ENCODE measurements at places on chromosomes 1 and 21. TPM values are rescaled to one million over a fixed set of nuclear protein-coding genes. Genes with fewer than 3 reads are reported as not detected.

The TUFT1 gene
- polyA plus RNA-seq = 14.1 TPM

DNA sequence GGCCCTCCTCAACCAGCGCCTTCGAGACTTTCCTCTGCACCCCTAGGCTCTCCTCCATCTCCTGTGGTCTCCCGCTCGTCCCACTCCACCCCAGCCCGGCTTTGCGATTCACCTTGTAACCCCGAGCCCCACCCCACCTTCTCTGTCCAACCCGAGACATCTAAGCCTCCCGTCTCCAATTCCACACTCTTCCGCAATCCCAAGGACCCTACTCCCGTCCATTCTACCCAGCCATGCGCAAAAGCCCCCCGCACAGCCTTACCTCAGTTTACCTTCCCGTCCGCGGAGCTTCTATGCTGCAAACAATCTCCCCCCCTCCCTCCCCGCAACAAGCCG is 174 bp downstream of the SH3BP5L start:
- DNase-seq = no peak

DNA sequence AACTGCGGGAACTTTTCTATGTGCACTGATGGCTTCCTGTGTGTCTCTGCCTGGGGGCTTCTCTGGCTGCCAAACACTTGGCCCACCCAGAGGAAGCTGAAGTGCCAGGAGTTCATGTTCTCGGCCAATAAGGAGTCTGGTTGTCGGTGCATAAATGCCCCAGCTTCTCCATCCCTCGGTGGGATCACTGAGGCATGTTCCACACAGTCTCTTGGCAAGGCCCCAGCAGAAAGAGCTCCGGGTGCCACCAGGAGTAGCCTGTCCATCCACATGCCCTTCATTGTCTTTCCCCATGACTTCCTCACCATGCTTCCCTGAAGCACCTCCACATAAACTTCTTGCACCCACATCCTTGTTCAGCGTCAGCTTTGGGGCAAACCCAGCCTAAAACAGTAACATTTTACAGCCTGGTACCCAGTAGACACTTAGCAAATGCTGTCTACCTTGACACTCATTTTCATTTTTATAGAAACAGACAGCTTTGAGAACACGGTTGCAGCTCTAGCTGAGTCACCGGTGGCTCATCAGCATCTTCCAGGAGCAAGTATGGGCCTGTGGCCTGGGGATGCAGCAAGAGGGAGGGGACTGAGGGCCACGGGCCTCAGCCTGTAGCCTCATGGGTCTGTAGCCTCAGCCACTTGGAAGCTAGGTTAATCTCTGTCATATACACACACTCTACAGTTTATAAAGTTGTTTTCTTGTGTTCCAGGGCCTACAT is 14.8 kb upstream of the CDCP2 start:
- no peak for DNase-seq

DNA sequence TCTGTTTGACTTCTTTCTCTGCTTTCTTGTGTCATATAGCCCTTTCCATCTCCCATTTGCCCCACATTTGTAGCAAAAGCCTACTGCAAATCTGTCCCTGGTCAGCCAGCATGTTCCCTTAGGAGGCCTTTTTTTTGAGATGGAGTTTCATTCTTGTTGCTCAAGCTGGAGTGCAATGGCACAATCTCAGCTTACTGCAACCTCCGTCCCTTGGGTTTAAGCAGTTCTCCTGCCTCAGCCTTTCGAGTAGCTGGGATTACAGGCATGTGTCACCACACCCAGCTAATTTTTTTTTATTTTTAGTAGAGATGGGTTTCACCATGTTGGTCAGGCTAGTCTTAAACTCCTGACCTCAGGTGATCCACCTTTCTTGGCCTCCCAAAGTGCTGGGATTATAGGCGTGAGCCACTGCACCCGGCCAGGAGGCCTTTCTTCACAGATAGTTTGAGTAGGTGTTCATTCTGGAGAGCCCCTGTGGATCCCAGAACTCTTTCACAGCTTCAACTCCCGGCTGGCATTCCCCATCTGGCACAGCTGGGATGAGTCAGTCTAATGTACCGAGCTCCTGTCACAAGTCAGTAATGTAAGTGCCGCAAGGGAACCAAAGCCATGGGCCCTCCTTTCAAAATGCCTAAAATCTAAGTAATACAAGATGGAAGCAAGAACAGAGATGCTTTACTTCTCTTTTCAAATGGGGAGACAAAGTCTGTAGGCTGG is 9.4 kb upstream of the NHLH1 start:
- DNase-seq = no peak

GRCh38 chr21:26798856-26799751 is 46.1 kb downstream of the ADAMTS1 start:
- no peak for DNase-seq

- no peak for DNase-seq
Measured at GRCh38 chr1:33982419-33982818, 118.5 kb downstream of the HMGB4 start.

The MAN1C1 gene
- 16.9 TPM for polyA plus RNA-seq

GRCh38 chr1:224377676-224378006 is 21.0 kb downstream of the CNIH4 start:
- DNase-seq = no peak

DNA sequence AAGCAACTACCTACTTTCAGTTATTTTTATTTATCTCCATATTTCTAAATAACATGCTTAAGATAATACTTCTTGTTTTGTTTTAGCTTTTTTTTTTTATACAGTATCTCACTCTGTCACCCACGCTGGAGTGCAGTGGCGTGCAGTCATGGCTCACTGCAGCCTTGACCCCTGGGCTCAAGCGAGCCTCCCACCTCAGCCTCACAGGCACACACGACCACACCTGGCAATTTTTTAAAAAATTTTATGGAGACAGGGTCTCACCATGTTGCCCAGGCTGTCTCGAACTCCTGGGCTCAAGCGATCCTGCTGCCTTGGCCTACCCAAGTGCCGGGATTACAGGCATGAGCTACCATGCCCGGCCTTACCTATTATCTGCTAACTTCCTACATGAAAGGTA is 20.6 kb downstream of the TUT4 start:
- no peak for DNase-seq

The C1orf141 gene
- polyA plus RNA-seq = not detected

- DNase-seq = no peak
Measured at GRCh38 chr1:67559222-67559700, 125.7 kb upstream of the GADD45A start.
